ENCODE measurements at places on chromosomes 1 and 21. TPM values are rescaled to one million over a fixed set of nuclear protein-coding genes. Genes with fewer than 3 reads are reported as not detected.
A peak's percentile ranks its signal among the peaks of the same experiment; 100 is the strongest.

Gene C4BPB
- total RNA-seq = not detected

DNA sequence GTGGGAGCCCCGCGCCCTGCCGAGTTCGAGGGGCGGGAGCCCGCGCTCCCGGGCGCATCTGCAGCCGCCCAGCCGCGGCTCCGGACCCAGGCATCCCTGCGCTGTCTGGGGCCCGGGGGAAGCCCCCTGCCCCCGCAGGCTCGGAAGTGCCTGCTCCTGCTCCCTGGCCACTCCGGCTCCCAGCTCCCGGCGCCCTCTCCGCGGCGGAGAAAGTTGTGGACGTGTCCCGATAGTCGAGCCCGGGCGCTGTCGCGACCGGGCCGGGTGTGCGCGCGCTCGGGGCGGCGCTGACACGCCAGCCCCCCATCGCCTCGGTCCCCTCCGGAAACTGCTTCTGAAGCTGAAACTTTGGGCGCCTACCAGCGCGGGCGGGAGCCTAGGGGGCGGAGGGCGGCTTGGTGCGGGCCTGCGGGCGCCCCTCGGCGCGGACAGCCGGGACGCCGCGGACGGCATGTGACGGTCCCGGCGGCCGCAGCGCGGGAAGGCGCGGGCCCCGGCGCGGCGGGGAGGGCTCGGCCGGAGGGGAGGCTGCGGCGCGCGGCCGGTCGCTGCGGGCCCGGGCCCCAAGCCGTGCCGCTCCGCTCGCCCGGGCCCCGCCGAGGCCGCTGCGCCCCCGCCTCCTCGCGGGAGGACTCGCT, 515 bp downstream of the MAN1C1 start:
- DNase-seq = no peak

DNA sequence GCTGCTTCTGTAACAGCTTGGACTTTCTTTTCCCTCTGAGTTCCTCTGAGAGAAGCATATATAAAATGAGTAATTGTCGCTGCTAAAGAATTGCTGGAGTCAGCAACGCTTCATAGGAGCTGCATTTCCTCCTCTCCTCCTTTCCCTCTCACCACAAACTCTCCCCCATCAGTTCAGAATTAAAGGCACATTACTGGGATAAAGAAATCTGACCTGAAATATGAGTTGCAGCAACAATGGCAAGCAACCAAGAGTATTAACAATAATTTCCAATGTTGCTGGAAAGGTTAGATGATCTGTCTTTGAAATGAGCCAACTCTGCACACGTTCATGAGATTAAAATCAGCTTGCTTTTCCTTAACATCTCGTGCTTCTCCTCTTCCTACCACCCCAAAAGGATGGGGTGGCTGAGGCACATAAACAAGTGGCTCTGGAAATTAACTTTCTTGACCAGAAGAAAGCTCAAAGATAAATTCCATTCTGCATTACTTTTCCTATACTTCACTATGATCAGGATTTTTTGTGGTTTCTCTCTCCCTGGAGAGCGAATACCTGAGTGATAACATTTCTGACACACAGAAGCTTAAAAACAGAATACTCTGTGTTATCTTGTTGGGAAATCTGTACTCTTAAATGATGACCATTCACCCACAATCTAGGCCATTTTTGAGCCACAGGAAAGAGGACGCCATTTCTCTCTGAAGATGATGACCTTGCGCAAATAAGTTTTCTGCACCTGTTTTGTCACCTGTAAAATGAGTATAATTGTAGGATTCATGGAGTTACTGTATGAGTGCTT, 90.2 kb downstream of the TGFBR3 start:
- peak; percentile 87 for DNase-seq

- no peak for DNase-seq
These were observed 10.7 kb downstream of the AK5 start for GRCh38 chr1:77292551-77292950.

Measured in fibroblast of the aortic adventitia (primary cell).